ENCODE measurements at places on chromosomes 7 and 10. TPM values are rescaled to one million over a fixed set of nuclear protein-coding genes. Genes with fewer than 3 reads are reported as not detected.

The GHRHR gene
- not detected for total RNA-seq

The EPO gene
- not detected for total RNA-seq

The NPFFR1 gene
- total RNA-seq = not detected

The IL6 gene
- 19.6 TPM for total RNA-seq

The RASSF4 gene
- total RNA-seq = 6.8 TPM

The GRID1 gene
- total RNA-seq = under 0.01 TPM

GRCh38 chr7:50069613-50070012 lies 23.4 kb downstream of the ZPBP start:
- no peak for DNase-seq

DNA sequence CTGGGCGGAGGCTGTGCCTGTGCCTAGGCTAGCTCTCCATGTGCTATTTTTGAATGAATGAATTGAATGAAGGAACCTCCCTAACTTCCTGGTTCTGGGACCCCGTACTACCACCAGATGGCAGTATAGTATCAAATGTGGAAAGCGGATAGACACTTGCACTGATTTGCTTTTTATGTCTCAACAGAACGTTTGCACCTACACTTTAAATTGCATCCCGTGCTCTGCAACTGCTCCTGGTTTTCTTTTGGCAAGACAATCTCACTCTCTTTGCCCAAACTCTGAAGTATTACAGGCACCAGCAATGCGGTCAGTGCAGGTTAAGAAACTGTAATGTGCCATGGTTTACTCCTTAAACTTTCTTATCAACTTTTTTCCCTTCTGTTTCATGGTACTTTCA lies 6.5 kb downstream of the FZD8 start:
- peak; percentile 78 for DNase-seq

- DNase-seq = peak; percentile 18
Observed at GRCh38 chr10:65194555-65194954, 1673.4 kb downstream of the REEP3 start.

DNA sequence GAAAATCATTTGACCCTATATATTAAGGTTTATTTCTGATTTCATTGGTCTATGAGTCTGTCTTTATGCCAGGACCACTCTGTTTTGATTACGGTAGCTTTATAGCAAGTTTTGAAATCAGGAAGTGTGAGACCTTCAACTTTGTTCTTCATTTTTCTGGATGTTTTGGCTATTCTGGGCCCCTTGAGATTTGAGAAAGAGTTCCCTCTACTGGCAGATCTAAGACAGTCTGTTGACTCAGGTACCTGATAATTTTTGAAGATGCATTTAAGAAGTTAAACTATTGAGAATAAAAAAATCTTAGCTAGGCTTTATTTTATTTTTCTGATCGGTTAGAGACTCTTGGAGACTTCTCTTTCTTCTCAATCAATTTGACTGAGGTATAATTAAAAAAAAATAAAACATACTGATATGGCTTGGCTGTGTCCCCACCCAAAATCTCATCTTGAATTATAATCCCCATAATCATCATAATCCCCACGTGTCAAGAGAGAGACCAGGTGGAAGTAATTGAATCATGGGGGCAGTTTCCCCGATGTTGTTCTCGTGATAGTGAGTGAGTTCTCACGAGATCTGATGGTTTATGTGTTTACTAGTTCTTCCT lies 209.2 kb downstream of the SNX10 start:
- peak; percentile 43 for DNase-seq

DNA sequence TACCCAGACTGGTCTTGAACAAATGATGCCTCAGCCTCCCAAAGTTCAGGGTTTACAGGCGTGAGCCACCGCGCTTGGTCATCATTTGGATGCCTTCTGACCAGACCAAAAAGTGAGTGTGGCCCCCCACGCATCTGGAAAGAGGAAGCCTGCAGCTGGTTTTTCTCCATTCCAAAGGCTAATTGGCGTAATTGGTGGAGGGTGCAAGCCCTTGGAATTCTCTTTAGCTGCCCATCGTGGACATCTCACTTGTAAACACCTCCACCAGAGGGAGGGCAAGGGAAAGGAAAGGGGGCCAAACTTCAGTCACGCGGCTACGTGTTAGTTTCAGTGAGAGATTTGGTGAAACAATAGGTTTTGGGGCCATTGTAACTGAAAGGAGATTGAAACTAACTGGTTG lies 4.1 kb upstream of the ARHGAP21 start:
- no peak for DNase-seq

- DNase-seq = no peak
Observed at GRCh38 chr10:100828738-100829096, 83.3 kb downstream of the PAX2 start.
